ENCODE measurements at places on chromosomes 13 and 19.

DNA sequence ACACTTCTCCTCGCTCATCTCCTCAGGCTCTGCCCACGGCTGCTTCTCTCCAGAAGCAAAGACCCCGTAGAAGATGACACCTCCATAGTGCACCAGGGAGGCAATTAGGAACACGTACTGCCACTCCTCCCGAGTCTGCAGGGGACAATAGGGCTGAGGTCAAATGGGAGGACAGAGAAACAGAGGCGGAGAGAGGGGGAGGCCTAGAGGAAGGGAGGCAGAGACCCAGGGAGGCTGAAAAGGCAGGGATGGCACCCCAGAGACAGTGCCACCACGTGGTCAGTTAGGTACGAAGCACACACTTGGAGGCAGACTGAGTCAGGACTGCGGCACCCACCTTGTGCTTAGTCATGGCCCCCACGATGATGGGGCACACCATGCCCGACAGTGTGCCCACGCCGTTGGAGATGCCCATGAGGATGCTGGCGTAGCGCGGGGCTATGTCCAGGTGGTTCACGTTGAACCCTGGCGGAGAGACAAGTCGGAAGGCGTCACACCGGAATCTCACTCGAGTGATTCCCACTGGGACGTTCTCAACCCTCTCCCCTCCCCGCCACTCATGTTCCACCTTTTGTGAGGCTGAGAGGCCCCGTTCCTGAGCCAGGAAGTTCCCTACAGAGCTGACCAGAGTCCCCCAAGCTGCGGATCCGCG is 5.6 kb downstream of the GFY start:
- no peak for DNase-seq

GRCh38 chr19:2804156-2805004 is 15.3 kb upstream of the ZNF554 start:
- no peak for DNase-seq

DNA sequence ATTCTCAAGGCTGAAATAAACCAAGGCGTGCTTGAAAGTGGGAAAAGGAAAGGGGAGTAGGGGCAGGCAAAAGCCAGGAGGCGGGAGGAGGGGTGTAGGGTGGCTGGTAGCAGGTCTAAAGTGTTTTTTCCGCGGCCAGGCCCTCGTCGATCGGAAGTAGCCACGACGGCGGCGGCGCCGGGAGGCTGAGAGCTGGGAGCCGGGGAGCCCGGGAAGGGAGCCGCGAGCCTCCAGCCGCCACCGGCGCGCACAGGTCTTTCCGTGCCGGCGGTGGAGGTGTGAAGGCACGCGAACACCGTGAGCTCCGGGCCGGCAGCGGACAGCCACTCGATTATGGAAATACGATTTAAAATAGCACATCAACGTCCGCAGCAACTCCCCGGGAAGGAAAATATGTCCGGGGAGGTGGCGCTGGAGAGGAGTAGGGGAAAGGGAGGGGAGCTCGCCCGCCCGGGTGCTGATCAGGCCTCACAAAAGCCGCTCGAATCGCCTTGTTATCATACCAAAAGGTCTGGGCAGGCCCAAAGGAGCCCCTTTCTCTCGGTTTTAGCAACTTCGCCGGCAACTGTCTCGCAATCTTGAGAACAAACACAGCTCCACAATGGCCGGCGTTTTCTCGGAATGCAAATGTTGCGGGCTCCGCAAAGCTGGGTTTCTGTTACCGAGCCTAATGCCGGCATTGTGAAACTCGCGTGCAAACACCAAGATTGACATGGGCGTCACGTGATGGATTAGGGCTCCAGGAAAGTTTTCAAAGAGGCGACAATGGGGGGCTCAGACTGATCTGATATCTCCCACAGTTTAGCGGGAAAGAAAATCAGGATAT is 2.9 kb upstream of the PCDH8 start:
- DNase-seq: no peak

GRCh38 chr13:74129500-74130191 is 4.6 kb downstream of the KLF12 start:
- DNase-seq: no peak

GRCh38 chr19:40461669-40462221 is 3.8 kb downstream of the BLVRB start:
- no peak for DNase-seq

DNA sequence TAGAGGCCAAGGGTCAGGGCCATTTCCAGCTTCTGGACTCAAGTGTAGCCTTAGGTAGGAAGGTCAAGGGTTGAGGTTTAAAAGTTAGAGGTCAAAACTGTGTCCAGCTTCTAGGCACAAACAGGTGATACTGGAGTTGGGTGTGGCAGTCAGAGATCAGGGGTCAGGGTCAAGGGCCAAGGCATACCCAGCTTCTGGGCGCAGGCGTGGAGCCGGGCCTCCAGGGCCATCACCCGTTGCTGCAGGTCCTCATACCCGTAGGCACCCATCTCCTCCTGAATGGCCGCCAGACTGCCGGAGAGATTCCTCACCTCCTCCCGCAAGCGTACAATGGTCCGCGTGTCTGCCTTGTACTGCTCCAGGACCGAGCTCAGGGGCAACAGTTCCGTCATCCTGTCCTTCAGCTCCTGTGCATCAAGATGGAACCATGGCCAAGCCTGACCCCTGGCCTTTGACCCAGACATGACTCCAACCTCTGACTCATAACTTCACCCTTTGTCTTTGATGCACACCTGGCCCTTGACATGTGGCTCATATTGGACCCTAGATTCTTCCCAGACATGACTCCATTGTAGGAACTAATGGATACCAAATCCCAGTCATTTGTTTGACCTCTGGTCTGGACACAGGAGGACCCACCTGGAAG is 22.1 kb downstream of the PIN1 start:
- DNase-seq: no peak

DNA sequence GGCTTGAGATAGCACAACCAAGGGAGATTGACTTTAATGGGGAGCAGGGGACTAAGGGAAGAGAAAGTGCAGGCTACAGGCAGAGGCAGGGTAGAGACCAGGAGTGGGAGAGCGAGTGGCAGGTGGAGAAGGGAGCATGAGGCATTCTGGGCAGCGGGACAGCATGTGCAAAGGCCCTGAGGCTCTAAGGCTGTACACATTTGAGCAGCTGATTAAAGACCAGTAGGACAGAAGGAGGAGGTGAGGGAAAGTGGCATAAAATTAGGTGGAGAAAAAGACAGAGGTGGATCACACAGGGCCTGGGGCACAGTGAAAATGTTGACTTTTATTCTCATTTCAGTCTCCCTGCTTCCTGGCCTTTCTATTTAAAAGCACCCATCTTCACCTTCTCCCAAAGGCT is 74.4 kb downstream of the ALOX5AP start:
- DNase-seq: no peak

DNA sequence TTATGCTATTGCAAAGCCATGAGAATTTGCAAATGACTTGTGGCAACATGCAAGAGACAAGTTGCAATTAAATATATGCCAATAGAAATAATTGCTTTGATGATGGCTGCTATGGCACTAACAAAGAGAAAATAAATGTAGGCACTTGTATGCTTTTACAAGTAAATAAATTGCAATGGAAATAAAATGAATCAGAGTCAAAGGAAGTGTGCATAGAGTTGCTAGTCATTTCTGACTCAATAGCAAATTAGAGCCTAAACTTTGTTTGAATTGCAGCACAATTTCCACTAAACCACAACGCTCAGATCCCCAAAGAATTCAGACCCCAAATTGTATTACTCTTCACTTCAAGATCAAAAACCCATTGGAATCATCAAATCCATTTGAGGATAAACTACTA is 792.1 kb upstream of the ARGLU1 start:
- no peak for DNase-seq

GRCh38 chr19:44653977-44654774 is 10.5 kb downstream of the PVR start:
- peak; percentile 51 for DNase-seq

GRCh38 chr19:1680976-1681375 is 28.6 kb upstream of the TCF3 start:
- no peak for DNase-seq

DNA sequence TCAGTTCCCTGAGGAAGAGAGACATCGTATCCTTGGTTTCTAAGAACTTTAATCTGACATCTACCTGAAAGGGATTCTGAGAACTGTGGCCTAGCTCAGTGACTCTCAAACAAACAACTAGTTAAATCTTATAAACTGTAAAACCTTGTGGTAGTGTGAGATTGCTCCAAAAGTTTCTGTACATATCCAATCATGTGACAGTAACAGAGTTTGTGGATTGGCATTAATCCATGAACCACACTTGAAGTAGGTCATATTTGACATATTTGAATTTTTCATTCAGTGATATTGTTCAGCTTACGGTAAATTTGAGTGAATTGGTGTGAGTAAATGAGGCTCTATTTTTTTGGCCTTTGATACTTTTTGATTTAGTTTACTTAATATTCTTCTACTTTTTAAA is 15.0 kb downstream of the TDRD3 start:
- no peak for DNase-seq

- DNase-seq: no peak
Measured at GRCh38 chr19:33684538-33685232, 62.9 kb downstream of the CHST8 start.

GRCh38 chr13:112952759-112953551 is 16.1 kb upstream of the MCF2L start:
- DNase-seq: no peak

DNA sequence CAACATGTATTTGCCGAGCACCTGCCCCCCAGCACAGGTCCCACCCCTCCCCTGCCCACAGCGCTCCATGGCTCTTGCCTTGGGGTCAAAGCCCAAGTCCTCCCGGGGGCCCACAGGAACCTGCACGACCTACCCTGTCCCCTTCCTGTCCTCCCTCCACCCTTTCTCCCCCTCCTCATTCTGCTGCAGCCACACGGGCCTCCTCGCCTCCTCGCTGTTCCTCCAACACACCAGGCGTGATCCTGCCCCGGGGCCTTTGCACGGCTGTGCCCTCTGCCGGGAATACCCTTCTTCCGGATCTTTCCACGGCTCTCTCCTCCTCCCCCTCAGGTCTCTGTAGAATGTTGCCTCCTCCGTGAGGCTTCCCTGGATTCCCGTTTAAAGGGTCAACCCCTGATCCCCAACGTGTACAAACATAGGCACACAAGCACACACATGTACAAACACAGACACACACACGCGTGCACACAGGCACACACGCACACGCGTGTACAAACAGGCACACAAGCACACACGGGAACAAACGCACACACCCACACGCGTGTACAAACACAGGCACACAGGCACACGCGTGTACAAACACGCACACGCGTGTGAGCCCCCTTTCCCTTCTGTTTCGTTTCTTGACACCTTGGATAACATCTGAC is 2.8 kb downstream of the MADCAM1 start:
- no peak for DNase-seq

- DNase-seq: no peak
Measured at GRCh38 chr13:88802886-88803285, 1131.7 kb downstream of the SLITRK5 start.

DNA sequence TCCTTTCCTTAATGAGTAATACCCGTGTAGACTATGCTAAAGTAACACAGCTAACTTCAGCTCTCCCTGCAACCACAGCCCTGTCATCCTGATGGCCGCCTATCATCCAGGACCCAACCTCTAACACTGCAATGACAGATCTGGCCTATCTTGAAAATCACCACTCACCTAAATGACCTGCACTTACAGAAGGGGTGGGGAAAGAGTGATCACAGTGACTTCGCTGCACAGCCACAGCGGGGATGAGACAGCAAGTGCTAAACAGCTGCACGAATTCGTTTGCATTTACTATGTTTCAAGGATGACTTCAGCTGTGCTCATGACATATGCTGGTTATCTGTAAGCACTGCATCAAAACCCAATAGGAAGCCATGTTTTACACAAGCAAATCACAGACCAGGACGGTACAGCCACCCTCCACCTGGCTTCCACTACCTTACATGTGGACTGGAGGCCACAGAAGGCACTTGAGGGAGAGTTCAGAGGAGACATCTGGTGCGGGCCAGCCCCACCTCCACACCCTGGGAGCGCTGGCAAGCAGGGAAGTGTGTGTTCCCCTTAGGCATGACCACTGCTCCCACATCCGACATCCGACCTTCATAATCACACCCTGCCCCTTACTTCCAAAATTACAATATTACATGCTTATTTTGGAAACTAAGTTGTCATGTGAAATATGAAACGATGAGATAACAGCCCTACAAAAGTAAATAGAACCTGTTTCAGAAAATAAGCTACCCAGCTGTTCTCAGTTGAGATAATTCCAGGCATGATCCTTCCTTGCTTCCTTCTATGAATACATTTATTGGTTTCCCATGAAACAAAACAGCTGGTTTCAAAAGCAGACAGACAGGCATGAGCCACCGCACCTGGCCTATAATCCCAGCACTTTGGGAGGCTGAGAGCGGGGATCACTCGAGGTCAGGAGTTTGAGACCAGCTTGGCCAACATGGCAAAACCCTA is 95.7 kb downstream of the STK24 start:
- DNase-seq: no peak

DNA sequence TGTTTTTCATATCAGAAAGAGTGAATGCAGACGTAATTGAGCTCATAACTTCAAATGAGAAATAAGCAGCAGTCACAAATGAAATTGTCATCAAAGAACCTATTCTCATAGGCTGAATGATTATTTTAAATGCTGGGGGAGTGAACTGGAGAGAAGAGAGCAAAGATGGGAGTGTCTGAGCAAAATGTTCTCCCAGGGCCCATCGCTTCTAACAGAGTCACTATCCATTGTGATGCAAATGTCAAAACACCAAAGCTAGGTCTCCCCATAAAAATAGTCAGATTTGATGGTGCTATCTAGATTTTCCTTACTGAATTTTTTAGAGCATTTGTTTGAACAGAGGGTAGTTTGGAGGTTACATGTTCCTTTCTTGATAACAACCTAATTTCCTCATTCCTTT is 278.7 kb downstream of the PCDH9 start:
- no peak for DNase-seq

- no peak for DNase-seq
Measured at GRCh38 chr19:51127755-51128154, 3.0 kb downstream of the SIGLEC9 start.

DNA sequence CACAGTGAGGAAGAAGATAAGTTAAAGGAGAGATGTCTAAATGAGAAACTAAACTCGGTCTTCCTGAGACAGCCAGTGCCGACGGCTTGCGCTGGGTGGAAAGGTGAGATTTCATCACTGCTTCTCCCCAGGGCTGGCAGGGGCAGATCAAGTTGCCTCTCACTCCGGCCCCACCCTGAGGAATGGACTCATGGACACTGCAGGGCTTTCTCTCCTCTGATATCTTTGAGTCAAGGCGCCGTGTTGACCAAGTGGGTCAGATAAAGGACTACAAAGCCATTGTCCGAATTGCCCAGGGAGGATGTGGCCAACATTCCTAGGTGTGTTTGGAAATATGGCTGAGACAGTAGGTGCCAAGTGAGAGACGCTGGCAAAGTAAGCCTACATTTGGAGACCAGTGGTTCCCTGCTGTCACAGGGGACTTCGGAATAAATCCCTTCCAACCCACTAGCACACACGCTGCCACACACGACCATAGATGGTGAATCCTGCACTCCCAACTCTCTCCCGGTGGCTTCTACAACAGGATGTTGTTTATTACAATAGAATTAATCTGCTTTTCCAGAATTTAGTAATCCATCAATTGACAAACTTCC is 156.5 kb upstream of the TSC22D1 start:
- DNase-seq: no peak
